ENCODE measurements at places on chromosomes 7 and 10. TPM values are rescaled to one million over a fixed set of nuclear protein-coding genes. Genes with fewer than 3 reads are reported as not detected.

GRCh38 chr7:5594616-5595544 lies 171.2 kb upstream of the TNRC18 start:
- no peak for DNase-seq

ZNF853 gene
- 0.59 TPM for total RNA-seq

SFTPA1 gene
- total RNA-seq: not detected

ABCB8 gene
- 26.8 TPM for total RNA-seq

EBF3 gene
- not detected for total RNA-seq

GRCh38 chr10:17831341-17831740 lies 22.2 kb downstream of the MRC1 start:
- no peak for DNase-seq

PRRT4 gene
- total RNA-seq: 0.38 TPM

GRCh38 chr7:70775570-70776156 lies 356.3 kb upstream of the GALNT17 start:
- no peak for DNase-seq

- DNase-seq: no peak
Measured at GRCh38 chr7:105250239-105250638, 138.5 kb downstream of the SRPK2 start.

TSC22D4 gene
- total RNA-seq: 29.9 TPM

DNA sequence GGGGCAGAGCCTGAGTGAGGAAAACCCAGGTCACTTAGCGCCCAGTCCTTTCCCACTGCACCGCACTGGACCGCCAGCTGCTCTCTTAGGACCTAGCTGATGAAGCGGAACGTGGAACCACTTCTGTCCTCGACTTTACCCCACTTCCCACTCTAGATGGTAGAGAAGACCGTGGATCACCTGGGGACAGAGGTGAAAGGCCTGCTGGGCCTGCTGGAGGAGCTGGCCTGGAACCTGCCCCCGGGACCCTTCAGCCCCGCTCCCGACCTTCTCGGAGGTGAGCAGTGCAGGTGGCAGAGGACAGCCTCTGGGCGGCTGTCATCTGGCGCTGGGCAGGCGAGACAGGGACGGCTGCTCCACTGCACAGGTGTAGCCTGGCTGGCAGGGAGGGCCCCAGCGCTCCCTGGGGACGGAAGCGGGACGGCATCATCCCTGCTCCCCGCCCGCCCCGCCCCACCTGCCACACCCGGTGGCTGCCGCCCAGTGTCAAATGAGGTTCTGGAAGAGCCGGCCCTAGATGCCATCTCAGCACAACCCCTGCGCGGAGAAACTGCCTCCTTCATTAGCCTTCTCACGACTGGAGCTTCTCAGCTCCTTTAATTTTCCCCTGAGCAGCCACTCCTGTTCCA lies 11.7 kb downstream of the PLAC9 start:
- peak; percentile 13 for DNase-seq

DNA sequence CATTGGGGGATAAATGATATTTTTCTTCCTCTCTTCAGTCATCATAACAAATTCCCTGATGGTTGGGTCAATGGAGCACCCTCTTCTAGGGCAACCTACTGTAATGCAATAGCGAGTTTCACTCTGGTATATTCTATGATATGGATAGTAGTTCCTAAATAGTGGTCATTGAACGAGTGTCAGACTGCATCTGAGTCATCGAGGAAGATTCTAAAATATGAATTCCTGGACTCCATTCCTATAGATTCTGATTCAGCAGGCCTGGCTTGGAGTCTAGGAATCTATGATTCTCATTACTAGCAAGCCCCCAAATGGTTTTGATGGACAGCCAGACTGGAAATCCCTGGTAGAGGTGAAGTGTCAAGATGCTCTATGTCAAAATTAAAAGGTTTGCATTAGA lies 254.5 kb downstream of the BUB3 start:
- no peak for DNase-seq

GRCh38 chr10:100327007-100327717 lies 2.9 kb downstream of the PKD2L1 start:
- DNase-seq: no peak

STOX1 gene
- total RNA-seq: 1.6 TPM

SFXN4 gene
- 50.7 TPM for total RNA-seq
